DMS53 (cell line): ENCODE measurements at places on chromosomes 6 and 20.

DNA sequence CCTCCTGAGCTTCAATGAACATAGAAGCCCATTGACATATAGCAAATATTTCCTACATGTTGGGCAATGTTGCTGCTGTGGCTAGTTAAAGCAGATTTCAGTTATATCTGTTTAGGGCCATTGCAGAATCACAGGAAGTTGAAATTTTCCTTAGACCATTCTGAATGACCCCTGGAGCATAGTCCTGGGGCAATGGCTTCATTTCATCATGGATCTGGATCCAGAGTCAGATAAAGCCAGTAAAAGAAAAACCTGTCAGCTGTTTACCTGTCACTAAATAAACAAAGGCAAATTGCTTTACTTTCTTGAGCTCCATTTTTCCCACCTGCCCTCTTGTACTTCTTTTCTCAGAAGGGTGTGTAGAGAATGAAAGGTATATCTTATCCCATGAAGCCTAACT, 494.0 kb upstream of the MAP3K7 start:
- peak; percentile 17 for DNase-seq

DNA sequence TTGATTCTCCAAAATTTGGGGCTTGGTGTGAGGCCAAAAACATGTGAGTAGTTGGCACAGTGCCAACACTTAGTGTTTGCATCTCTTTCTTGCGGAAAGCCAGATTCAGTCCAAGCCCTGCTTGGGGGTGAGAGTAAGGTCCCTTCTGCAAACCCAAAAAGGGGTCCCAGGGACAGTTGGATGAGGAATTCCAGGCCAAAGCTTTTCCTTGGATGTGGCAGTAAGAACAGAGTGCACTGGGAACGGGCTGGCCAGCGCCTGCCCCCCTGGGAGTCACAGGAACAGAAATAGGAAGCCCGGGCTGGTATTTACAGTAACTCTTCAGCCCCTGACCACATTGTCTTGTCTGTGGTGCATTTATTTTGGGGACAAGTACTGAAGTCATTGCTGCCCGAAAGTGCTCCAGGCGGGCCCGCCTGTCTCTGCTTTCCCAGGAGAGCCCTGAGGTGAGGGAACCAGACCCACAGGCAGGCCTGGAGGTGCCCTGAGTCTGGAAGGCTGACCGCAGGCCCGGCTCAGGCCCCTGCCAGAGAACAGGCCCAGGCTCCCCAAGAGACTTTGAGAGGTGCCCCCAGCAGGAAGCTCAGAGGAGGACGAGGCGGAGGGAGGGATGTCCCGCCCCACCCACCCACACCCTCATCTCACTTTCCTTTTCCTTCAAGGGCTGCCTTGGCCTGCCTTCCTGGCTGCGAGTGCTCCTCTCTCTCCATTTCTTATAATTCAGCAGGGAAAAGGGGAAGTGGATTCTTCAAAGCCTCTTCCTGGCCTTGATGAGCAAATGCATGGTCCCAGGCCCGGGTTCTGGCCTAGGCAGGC, 218.4 kb downstream of the MAFB start:
- DNase-seq, result no peak

DNA sequence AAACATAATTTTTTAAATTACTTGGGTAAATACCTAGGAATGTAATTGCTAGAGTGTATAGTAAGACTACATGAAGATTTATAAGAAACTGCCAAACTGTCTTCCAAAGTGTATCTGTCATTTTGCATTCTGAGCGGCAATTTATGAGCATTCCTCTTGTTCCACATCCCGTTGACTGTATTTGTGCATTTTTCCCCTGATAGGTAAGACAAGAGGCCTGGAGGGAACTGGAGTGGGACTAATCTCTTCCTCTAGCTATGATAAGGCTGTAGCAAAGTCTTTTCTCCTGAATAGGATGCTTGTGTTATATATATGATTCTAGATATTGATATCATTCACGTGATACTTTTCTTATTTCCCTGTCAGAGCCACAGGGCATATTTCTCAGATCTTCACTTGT, 1557.5 kb downstream of the GRIK2 start:
- DNase-seq, result no peak

GRCh38 chr6:166393535-166393823, 10.7 kb upstream of the MPC1 start:
- DNase-seq, result no peak

DNA sequence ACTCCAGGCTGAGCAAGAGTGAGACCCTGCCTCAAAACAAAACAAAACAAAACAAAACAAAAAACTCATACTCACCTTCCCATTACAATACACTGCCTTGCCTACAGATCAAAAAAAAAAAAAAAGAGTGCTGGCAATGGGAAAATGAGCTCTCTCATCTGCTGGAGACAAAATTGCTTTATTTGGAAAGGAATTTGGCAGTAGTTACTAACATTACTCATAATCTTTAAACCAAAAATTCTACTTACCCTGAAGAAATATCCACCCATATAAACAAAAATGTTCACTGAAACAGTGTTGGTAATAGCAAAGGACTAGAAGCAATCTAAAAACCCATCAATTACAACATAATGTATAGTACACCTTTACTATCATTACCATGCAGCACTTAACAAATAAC, 120.4 kb downstream of the RNGTT start:
- no peak for DNase-seq

GRCh38 chr6:90003069-90003795, 109.0 kb downstream of the GJA10 start:
- no peak for DNase-seq

- DNase-seq, result no peak
Observed at GRCh38 chr6:74408844-74409243, 712.8 kb downstream of the CD109 start.

- no peak for DNase-seq
Observed at GRCh38 chr6:54805077-54805476, 41.5 kb upstream of the FAM83B start.

DNA sequence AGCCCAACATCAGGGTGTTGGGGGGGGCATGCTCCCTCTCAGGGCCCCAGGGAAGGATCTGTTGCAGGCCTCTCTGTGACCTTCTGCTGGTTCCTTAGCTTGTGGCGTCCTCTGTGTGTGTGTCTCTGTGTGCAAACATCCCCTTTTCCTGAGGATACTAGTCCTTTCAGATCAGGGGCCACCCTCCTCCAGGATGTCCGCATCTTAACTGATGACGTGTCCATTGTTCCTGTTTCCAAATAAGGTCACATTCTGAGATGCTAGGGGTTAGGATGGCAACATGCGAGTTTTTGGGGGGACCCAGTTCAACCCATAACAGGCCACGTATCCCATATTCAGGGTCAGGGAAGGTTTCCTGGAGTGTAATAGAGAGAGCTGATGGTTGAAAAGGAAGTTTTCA, 40.9 kb downstream of the GMPR start:
- DNase-seq, result no peak

DNA sequence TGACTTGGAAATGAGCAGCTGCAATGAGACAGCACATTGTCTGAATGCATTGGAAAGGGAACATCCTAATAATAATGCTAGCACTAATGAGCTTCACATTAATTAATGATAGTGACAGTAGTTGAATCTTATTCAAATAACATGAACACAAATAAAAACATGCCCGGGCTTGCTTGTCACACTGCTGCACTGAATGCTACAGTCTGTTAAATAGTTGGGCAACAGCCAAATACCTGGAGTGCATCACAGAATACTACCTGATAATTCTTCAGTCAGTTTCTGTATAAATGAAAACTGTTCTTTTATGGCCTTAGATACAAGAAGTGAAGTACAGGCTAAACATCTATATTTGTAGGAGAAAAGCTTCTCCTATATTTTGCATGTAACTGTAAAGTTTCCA, 458.7 kb downstream of the RNF144B start:
- no peak for DNase-seq

DNA sequence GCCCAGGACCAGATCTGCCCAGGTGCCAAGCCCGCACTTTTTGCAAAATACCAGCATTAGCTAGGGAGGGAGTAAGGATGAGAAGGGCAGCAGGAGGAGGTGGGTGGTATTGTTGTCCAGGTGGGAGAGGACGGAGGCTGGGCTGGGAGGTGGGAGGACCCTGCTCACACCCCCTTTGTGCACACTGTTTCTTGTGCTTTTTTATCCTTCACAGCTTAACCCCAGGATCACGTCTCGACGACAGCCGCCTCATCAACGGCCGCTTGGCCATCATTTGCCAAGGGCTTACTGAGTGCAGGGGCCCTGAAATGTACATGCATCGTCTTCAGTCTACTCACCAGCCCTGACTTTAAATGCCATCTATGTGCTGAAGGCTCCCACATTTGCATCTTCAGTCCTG, 12.1 kb upstream of the TGM2 start:
- DNase-seq, result no peak

GRCh38 chr6:46490425-46491200, 636 bp downstream of the RCAN2 start:
- peak; percentile 65 for DNase-seq

DNA sequence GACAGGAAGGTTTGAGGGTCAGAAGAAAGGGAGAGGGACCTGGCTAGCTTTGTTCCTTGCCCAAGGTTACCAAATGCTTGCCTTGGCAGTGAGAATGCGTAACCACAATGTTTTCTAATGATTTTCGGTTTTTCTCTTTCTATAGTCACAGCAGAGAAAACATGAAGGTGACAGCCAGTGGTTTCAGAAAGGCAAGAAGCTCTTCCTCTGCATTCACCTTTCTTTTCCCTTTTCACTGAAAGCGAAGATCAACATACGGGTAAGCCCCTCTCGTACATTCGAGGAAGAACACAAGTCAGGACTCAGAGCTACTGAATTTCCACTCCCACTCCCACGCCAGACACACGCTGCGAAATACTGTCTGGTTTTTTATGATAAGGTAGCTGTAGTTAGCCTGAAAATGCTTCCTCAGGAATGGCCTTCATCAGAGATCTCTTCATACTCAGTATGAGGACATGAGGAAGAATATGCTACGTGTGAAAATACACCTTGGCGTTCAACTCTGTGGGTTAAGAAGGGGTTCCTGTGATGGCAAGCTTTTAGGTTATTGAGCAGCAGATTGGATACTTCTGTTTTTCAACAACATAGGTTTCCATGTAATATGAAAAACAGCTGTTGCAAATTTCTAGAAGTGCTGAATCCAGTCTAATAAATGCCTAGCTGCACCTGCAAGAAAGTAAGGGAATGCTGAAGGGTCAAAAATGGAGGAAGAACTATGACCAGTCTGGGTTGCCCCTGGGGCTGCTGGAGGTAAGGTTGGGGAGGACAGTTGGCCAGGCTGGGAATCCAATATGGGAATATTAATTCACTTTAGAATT, 7.4 kb upstream of the CD83 start:
- DNase-seq, result no peak

GRCh38 chr6:148343047-148343782, 577 bp downstream of the SASH1 start:
- DNase-seq, result peak; percentile 10

- peak; percentile 62 for DNase-seq
Observed at GRCh38 chr6:42961020-42961470, 491 bp downstream of the GNMT start.

DNA sequence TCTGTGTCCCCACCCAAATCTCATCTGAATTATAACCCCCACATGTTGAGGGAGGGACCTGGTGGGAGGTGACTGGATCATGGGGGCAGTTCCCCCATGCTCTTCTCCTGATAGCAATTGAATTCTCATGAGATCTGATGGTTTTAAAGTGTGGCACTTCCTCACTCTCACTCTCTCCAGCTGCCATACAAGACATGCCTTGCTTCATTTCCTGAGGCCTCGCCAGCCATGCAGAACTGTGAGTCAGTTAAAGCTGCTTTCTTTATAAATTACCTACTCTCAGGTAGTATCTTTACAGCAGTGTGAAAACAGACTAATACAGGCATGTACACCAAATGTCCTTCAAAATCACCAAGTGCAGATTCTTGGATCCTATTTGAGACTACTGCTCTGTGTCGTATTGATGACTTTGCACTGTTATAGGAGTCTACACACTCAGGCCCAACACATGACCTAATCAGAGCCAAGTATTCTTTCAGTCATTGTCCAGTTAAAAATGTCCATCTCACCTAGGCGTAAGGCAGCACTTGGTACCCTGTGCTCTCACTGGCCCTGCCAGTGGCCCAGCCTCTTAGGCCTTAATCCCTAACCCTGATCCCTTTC, 52.8 kb upstream of the UST start:
- peak; percentile 63 for DNase-seq
